NK-92 treated with Interleukin-12 subunit alpha and Interleukin-12 subunit beta, amount 100 ng/mL, for 24 hours (cell line): ENCODE measurements at places on chromosomes 2 and 18.

DNA sequence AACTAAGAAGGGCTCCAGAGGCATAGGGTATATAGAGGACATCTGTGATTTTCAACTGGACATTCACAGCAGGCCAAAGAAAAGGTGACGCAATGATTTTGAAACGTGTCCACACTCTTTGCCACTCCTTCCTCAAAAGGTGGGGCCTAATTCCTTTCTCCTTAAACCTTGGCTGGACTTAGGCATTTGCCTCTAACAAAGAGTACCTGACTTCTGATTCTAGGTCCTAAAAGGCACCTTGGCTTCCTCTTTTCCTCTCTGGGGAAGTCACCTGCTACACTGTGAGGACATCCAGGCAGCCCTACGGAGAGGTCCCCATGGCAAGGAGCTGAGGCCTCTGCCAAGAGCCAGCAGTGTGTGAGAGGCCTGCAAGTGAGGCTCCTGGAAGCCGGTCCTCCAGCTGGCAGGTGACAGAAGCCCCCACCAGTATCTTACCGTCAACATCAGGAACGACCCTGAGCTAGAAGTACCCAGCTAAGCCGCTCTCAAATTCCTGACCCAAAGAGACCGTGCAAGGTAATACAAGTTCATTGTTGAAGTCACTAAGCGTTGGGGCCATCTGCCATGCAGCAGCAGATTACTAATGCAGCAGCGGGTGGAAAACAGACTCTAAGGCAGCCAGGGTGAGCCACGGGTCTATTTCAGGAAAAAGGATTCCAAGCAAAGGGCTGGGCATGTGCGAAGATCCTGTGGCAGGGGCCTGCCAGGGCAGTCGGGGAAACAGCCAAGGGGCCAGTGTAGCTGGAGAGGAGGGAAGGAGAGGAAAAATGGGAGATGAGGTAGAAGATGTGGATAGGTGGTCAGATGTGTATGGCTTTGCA, 7.4 kb upstream of the HES6 start:
- DNase-seq: no peak

DNA sequence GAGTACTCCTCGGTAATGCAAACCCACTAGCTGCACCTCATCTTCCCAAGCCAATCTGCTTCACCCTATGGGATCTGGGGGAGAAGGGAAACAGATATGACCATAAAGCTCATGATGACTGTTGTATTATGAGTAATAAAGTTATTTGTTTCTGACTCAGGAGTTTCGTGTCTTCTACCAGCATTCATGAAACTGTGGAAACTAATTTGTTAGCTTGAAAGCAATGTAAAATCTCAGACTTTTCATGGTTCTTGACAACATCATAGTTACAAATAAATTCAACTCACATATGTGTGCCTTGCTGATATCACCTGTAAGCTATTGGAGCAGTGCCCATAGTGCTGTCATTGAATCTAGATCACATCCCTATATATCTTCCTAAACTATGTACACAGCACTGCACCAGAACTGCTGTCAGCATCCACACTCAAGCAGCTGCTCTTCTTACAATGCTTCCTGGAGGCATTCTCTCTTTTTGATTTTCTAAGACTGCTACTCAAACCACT, 135.6 kb upstream of the KYNU start:
- DNase-seq: no peak

GRCh38 chr2:230872968-230873660, 8.4 kb downstream of the ITM2C start:
- DNase-seq: no peak

GRCh38 chr2:11004199-11004598, 92.5 kb downstream of the KCNF1 start:
- DNase-seq: no peak

- no peak for DNase-seq
These were observed 142.4 kb downstream of the ZFP36L2 start for GRCh38 chr2:43083710-43084698.

DNA sequence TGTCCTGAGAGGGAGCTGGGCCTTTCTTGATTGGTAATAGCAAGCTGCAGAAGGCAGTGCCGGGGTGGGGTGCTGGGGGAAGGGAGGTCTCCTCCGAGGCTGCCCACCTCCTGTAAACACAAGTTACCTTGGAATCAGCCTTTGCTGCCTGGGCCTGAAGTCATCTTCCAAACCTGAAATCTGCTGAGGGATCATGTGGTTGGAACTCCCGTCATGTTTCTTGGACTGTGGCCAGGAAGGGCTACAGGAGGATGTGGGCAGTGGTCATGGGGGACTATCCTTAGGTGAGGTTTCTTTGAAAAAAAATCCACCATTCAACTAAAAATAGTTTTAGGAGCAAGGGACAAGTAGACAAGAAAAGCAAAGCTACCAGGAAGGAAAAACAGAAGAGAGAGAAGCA, 74.2 kb downstream of the CDK15 start:
- DNase-seq: no peak

- DNase-seq: no peak
These were observed 7.5 kb downstream of the WDPCP start for GRCh38 chr2:63580651-63581297.

GRCh38 chr2:233988581-233988980, 61.9 kb upstream of the SPP2 start:
- DNase-seq: no peak

- DNase-seq: no peak
These were observed 155.8 kb upstream of the KLF7 start for GRCh38 chr2:207321514-207321913.

- peak; percentile 16 for DNase-seq
These were observed 1.1 kb downstream of the NPC1 start for GRCh38 chr18:23585007-23585871.

DNA sequence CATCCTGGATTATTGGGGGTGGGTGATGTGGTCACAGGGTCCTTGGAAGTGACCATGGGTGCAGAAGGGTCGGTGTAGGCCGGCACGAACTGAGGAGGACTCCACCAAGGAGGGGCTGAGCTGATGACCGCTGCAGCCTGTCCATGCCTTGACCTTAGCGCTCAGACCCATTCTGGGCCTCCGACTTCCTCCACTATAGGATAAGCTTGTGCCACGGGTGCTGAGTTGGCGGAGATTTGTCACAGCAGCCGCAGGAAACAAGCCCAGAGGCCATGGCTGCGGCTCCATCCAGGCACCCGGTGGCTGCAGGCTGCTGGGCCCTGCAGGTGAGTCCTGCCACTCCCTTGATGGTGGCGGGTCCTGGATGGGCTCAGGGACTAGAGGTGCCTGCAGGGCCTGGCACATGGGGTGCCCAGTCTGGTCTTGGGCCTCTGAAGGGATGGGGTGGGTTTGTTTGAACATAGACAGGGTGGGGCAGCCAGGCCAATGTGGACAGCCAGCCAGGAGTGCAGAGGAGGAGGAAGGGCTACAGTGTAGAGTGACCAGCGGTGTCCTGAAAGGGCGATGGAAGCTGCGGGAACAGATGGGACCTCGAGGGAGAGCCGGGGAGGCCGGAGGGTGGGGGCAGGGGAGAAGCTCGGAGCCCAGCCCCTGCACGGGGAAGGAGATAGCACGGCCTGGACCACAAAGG, 84.8 kb downstream of the SEPTIN10 start:
- DNase-seq: no peak

DNA sequence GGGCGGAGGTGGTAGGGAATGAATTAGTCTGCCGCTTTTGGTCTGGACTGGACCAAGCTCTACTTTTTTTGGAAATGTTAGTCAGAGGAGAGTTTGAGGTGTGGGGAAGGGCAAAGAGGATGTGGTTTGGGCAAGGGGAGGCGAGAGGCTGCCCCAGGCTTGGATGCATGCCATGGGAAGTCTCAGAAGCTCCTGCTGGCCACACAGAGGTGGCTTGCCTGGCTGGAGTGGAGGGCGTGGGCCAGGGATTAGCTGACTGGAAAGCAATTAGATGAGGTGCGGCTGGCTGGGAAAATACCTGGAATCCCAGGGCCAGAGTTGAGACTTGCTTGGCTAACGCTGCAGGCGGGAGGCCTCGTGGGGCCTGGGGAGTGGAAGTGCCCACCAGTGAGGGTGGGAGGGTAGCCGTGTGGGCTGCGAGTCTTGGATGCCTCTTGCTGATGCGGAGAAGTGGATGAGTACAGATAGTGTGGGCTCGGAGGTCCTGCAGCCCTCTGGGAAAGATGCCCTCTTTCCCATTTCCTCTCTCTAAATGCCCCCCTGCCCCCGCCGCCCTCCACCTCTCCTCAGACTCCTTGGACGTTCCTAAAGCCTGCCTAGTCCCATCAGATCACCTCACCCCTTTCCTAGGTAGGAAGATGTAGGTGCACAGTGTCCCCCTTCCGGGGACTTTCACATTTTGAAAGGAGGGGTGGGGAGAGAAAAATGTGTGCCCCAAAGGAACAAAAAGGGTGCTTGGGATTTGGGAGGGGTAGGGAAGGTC, 117.6 kb downstream of the SMAD7 start:
- DNase-seq: no peak

DNA sequence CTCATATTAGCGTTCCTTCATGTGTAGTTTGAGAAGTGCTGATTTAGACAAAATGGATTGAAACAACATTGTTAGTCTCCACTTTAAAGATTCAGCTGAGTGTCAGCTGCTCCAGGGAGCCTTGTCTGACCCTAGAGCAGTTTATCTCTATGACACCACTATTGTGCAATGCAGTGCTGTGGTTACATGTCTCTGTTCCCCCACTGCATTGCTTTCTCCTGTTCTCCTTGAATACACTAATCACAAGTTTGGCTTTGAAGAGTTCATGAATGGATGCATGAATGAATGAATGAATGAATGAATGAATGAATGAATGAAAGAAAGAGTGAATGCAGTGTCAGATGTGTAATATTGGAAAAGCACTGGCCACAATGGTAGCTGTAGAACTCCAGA, 38.3 kb downstream of the GCG start:
- peak; percentile 29 for DNase-seq

DNA sequence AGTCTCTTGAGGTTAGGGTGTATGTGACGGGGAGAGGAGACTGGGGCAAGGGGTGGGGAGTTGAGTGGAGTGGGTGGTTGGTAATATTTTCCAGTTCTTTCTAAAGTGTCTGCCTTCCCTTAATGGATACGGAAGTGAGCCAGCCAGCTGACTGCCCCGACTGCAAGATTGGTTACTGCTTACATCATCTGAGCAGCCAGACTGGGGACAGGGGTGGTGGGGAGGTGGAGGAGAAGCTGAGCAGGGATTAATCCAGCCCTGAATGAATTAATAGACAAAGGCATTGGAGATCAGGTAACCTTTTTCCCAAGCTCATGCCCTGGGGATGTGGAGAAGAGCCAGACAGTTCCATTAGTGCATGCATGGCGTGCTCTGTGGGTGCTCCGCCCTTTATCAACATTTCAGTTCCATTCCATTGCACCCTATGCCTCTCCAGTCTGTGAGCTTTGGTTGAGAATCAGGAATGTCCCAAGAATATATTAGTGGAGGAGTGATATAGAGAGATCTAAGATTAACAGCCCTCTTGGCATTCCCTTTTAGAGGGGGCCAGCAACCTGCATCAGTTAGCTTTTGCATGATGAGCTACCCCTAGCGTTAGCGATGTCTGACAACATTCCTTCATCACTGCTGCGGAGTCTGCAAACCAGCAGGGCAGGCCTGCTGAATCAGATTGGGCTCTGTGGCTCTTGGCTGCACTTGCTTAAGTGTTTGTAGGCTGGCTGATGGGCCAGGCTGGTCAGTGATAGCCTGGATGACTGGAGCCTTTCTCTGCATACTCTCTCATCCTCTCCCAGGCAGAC, 67.4 kb downstream of the TNP1 start:
- DNase-seq: no peak

DNA sequence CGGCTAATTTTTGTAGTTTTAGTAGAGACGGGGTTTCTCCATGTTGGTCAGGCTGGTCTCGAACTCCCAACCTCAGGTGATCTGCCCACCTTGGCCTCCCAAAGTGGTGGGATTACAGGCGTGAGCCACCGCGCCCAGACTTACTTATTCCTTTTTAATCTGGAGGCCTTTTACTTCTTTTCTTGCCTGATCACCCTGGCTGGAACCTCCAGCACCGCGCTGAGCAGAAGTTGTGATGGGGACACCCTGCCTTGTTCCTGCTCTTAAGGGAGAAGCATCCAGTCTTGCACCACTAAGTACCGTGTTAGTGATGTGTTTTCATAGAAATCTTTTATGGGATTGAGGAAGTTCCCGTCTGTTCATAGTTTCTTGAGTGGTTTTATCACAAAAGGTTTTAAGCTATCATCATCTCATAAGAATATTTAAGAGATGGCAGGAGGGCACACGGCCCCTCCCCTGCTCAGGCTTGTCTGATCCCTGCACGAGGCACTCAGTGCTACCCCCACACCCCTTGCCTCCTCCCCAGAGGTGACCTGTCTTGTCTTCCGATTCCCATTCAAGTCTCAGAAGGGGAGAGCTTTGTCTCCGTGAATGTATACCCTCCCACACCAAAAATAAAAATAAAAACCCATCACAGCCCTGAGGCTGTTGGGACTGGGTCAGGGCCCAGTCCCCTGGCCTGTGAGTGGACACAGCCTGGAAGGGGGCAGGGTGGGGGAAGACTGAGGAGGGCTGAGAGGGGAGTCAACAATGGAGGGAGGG, 65.3 kb upstream of the SMAD7 start:
- DNase-seq: no peak

DNA sequence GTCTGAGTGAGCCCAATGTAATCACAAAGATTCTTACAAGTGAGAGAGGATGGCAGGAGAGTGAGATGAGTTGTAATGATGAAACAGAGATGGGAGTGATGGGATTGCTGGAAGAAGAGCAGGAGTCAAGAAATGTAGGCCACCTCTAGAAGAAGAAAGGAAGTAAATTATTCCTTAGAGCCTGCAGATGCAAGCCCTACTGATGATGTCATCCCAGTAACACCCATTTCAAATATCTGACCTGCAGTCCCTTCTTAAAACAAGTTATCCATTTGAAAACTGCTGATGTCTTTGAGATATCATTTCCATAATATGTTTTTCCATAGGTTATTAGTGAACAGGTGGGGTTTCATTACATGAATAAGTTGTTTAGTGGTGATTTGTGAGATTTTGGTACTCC, 888.0 kb upstream of the SLC39A10 start:
- no peak for DNase-seq

GRCh38 chr2:19297716-19298115, 60.7 kb downstream of the OSR1 start:
- no peak for DNase-seq
